ENCODE measurements at places on chromosomes 7 and 10.

DNA sequence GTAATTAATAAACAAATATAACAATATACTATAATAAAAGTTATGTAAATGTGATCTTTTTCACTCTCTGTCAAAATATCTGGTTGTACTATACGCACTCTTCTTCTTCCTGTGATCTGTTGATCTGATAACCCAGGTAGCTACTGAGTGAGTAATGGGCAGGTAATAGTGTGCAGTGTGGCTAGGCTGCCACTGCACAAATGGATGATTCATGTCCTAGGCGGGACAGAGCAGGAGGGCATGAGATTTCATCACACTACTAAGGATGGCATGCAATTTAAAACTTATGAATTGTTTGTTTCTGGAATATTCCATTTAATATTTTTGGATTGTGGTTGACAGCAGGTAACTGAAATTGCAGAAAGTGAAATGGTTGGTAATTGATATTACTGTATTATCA is 44.5 kb downstream of the TAS2R16 start:
- DNase-seq: no peak

GRCh38 chr10:31321396-31321941 is 2.5 kb downstream of the ZEB1 start:
- peak; percentile 86 for DNase-seq

- DNase-seq: no peak
Measured at GRCh38 chr10:126502441-126502840, 114.2 kb upstream of the ADAM12 start.

DNA sequence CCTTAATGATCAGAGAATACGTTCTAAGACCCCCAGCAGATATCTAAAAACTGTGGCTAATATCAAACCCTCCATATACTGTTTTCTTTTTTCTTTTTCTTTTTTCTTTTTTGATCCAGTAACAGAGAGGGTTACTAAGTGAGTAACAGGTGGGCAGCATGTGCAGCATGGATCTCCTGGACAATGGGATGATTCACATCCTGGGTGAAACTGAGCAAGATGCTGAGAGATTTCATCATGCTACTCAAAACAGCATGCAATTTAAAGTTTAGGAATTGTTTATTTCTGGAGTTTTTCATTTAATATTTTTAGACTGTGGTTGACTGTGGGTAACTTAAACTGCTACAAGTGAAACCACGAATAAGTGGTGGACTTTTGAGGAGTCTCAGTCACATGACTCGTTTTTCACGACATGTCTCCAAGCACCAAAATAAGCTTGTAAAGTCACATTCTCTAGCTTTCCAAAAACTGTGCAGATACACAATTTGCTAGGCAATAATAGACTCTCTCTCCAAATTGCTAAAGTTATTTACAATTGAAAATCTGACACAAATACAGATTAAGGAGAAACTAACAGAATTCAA is 716.2 kb downstream of the NXPH1 start:
- no peak for DNase-seq

GRCh38 chr10:61904733-61905725 is 3.5 kb downstream of the ARID5B start:
- DNase-seq: peak; percentile 52

GRCh38 chr7:74379938-74380337 is 73.8 kb upstream of the GTF2IRD1 start:
- no peak for DNase-seq

GRCh38 chr7:21616091-21616490 is 73.3 kb downstream of the DNAH11 start:
- DNase-seq: no peak

GRCh38 chr7:103569621-103570305 is 123.8 kb upstream of the SLC26A5 start:
- DNase-seq: no peak

- DNase-seq: no peak
Measured at GRCh38 chr7:48455363-48455762, 284.1 kb downstream of the ABCA13 start.

- no peak for DNase-seq
Measured at GRCh38 chr7:70693321-70693685, 438.6 kb upstream of the GALNT17 start.

DNA sequence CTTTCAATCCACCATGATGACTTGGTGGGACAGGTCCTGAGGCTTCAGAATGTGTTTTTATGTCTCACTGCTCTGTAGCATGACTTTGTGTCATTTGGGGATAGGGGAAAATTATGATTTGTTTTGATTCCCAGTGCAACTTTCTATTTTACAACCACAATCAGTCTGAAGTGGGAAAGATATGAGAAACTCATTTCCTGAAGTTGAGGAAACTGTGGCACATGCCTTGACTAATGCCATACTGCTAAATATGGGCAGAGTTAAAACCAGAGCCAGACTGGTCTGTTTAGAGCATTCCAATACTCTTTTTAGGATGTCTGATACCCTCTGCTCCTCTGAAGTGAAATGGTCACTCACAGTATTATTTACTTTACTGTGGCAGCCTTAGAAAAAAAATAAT is 307.7 kb downstream of the ADRA2A start:
- no peak for DNase-seq

GRCh38 chr7:95421847-95422444 is 12.9 kb downstream of the PON2 start:
- DNase-seq: no peak

GRCh38 chr10:70715853-70716795 is 43.8 kb downstream of the ADAMTS14 start:
- no peak for DNase-seq

GRCh38 chr10:29481906-29482440 is 152.8 kb downstream of the SVIL start:
- DNase-seq: no peak

- DNase-seq: no peak
Measured at GRCh38 chr10:125441151-125441550, 241.8 kb downstream of the TEX36 start.

- DNase-seq: no peak
Measured at GRCh38 chr7:29285861-29286260, 91.3 kb downstream of the CHN2 start.

- peak; percentile 91 for DNase-seq
Measured at GRCh38 chr10:12348870-12349628, at the start of gene CAMK1D. Gene CAMK1D, plus strand, starts transcription at chr10:12349547.

- no peak for DNase-seq
Measured at GRCh38 chr10:4691776-4692175, 134.2 kb upstream of the AKR1E2 start.

GRCh38 chr10:52870562-52870961 is 98.0 kb upstream of the MBL2 start:
- no peak for DNase-seq

All from CD8-positive, alpha-beta memory T cell (primary cell).